ENCODE measurements at places on chromosomes 7 and 10. TPM values are rescaled to one million over a fixed set of nuclear protein-coding genes. Genes with fewer than 3 reads are reported as not detected.

- no peak for DNase-seq
These were observed 7.0 kb downstream of the MXI1 start for GRCh38 chr10:110214371-110214826.

GRCh38 chr7:44153948-44154335 lies 12.8 kb upstream of the MYL7 start:
- DNase-seq: no peak

DNA sequence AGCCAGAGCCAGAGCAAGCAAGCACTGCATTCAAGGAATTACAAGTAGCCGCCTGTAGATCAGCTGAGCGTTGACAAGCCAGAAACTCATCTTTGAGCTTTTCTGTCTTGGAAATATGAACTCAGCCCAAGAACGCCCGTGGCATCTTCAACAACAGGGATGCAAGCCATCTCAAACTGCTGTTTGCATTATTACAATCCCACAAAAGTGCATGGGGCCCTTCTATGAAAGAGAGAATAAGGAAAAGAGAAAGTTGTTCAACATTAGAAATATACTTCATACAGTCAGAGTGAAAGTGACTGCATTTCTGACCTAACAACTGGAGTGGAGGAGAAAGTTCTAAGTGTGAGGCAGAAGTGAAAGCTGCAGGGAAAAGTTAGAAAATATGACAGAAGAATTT lies 6.5 kb downstream of the SGCE start:
- DNase-seq: no peak

DNA sequence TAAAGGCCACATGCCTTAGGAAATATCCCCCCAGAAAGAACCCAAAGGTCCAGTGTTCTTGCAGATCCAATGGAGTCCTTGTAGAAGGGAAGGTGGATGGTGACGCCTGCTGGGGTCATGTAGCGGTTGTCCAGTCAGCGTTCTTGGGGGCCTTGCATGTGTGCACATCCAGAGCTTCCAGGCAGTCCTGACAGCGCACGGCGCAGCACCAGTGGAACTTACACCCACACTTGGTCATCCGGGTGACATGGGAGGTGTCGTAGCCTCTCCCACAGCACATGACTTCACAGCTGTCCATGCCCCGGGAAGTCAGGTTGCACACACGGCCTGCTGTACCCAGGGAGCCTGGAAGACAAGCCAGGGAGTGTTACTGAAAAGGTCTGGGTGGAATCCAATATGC lies 44.8 kb downstream of the WNT2 start:
- DNase-seq: no peak

DNA sequence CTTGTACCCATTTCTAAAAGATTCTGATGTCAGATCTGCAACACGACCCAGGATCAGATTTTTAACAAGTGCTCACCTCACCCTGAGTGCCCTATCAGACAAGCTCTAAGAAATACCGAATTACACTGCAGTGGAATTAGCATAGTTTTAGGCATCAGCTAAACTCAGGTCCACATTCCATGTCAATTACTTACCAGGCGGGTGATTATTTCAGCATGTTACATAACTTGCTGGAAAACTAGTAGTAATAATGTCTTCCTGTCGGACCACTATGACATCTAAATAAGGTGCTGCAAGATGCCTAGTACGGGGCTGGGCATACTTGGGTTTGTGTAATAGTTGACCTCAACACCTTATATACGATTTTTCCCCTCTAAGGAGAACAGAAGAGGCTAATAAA lies 21.0 kb downstream of the TRIL start:
- DNase-seq: peak; percentile 11

The OR6B1 gene
- polyA plus RNA-seq: not detected

All from GM23248 (cell line).